SJSA1 (cell line): ENCODE measurements at places on chromosomes 1 and 21. TPM values are rescaled to one million over a fixed set of nuclear protein-coding genes. Genes with fewer than 3 reads are reported as not detected.

DNA sequence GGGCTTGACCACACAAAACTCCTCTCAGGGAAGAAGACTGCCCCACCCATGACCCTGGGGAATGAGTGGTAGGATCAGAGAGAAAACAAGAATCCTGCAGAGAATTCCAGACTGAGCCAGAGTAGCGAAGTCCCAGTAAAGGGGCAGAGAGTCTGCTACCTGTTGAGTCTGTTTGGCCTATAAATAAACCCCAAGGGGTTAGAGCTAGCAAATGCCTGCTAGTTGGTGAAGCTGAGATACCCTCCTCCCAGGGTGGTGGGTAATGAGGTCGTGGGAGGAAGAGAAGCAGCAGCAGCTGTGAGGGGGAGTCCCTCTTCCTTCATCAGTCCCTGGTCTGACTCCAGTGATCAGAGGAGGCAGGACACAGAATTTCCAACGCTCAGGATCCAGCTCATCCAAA lies 2.5 kb downstream of the TRAF3IP3 start:
- DNase-seq: no peak

DNA sequence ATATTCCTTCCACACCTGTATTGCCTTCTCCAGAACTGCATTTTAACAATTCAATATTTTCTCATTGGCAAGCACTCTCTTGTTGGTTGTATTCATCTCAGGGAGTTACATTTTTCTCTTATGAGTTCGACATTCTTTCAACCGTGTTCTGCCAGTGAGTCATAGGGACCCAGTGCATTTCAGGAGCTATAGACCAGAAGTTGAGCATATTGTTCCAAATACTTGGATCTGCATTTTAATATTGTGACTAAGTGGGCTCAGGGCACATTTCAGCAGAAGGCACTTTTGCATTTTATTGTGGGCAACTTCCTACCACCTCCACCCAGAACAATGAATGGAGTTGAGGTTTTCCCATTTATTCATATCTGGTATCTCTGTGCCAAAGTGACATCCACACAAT lies 132.8 kb downstream of the TNFSF18 start:
- DNase-seq: peak; percentile 87

DNA sequence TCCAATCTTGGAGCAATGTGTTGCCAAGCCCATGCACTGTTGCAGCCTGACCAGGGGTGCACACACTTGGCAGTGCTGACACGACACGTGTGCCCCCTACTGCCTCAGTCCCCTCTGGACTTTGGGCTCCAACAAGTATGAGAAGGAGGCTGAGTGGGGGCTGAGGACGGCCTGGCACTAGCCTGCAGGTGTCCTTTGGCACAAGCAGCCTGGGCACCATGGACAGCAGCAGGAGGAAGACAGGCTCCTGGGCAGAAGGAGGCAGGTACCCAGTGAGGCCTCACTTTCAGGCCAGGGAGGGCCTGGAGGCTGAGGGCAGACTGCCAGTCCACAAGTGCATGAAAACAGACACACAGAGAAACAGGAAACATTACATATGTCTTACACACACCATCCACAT lies 1702.9 kb upstream of the B3GALT2 start:
- no peak for DNase-seq

DNA sequence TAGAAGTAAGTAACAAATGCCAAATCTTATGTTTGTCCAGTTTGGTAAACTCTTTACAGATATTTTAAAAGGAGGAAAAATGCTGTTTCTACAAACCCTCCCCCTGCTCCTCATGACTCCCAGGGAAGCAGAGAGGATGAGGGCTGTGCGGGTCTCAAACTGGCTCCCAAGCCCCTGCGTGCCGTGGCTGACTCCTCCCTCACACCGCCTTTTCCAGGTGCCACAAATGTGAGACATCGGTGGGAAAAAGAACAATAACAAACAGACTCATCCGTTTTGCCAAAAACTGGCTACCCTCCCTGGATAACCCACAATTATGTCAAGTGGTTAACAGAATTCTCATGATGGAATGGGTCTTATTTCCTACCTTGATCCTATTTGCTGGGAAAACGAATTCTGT lies 594.6 kb downstream of the PTPRU start:
- no peak for DNase-seq

GRCh38 chr1:6354659-6355317 lies 38.8 kb downstream of the ACOT7 start:
- no peak for DNase-seq

GRCh38 chr1:59315529-59316463 lies 18.9 kb downstream of the FGGY start:
- DNase-seq: no peak

GRCh38 chr1:54409156-54410142 lies 3.3 kb upstream of the SSBP3 start:
- no peak for DNase-seq

- no peak for DNase-seq
Observed at GRCh38 chr1:151286619-151287340, 4.7 kb downstream of the ZNF687 start.

- DNase-seq: no peak
Observed at GRCh38 chr1:93556291-93556690, 108.4 kb downstream of the FNBP1L start.

DNA sequence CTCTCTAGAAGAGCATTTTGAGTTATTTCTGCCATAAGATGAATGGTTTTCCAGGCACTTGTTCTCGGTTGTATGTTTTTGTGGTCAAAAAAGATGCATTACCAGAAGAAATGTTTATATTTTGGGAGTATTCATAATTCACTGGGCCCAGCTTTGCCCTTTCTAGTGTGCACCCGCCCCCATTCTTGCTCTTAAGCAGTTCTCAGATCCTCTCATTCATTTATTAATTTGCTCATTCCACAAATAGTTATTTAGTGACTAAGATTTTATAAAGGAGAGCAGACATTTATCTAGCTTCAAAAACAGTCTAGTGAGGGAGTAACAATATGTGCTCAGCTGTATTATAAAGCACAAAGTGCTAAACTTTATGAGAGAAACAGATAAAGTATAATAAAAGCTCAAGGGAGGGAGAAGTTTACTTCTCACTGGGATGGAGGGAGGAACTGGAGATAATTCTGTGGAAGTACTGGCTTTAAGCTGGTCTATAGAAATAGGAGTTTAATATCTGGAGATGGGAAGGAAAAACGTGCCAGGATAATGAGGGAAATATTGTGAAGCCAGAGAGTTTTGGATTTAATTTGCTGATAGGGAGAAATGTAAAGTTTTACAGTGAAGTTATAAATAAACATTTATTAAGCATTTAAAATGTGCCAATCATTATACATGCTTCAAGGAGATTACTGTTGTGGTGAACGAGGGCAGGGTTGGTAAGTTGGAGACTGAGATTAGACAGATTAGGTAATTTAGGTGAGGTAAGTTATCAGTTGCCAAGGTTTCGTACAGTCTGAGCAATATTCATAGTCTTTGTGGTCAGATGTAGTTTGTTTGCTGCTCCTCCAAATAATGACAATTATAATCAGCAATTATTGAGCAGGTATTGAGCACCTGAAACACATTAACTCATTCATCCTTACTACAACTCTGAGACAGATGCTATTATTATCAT lies 9.1 kb upstream of the MACF1 start:
- DNase-seq: peak; percentile 72

GRCh38 chr1:177008653-177009052 lies 155.9 kb downstream of the ASTN1 start:
- DNase-seq: no peak

DNA sequence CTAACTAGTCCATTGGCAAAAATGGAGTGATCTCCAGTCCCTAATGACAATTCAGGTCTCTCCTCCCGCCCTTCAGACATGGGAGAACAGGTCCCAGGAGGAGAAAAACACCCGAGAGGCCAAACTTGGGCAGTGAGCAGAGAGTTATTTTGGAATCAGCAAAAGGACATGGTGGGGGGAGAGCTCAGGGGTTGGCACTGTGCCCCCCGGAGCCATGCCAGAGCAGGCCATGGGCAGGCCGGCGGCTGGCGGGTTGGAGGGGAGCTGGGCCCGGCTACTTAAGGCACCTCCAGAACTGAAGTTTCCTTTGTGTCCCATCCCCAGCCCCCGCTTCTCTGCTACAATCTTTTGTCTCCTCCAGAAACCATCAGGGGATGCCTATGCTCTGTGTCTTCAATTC lies 7.1 kb downstream of the LGR6 start:
- DNase-seq: no peak

DNA sequence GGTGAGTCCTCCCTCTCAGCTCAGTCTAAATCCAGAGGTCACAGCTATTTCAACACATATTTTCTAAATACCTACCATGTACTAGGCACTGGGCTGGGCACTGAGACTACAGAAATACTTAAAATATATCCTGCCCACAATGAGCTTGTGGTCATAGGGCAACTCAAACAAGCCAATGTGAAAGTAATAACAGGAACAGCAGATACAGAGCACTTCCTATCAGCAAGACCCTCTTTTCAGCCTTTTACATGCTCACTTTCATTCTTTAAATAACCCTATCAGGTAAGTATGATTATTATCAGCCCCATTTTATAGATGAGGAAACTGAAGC lies 71.9 kb downstream of the CD34 start:
- no peak for DNase-seq

DNA sequence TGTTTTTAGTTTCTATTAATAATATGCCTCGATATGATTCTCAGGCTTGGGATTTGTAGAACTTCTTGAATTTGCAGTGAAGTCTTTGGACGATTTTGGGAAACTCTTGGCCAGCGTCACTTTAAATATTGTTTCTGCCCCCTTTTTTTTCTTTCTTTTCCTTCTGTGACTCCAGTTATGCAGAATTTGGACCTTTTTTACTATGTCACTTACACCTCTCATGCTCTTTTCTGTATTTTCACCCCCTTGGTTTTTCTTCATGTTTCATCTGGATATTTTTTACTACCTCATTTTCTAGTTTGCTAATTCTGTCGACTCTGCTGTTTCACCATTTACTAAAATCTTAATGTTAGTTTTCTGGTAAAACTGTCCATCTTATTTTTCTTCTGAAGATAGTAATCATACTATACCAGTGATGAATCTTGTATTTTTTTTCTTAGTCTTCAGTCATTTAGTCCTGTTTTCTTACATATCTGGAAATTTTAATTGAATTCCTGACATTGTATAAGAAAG lies 173.6 kb downstream of the DHRS3 start:
- DNase-seq: no peak

DNA sequence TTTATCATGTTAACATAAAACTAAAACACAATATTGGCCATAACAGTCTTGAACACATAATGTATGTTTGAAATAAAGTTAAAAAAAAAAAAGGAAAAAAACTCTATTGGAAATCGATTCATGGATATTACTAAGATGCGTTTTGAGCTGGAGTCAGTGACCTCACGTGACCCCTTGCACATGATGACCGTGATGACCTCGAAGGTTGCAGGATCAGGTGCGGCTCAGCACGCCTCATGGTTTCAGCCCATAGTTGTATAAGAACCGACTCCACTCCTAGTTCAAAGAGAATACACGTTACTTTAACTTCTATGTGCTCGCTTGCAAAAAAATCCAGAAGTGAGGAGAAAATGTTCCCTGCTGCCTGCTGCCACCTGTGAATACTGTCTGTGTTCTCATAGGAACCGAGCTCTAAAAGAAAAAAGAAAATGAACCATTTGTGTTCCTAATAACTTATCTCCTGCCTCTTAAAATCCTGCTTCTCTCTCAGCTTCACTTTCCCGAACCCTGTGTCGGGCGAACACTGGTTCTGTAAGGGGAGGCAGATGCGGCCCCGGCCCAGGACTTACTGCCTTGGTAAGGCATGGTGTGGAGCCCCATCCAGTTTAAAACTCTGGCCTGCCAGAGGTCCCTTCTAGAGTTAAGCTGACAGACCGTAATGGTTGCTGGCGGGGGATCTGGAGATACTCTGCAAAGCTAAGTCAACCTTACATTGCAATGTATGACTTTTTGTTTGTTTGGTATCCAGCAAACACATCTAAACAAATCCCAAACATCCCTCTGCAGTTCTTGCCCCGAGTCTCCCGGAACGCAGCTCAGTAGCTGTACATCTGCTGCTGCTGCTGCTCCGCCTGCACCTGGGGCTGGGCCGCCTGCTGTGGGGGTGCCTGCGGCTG lies 33.8 kb upstream of the RIPK4 start:
- no peak for DNase-seq

DNA sequence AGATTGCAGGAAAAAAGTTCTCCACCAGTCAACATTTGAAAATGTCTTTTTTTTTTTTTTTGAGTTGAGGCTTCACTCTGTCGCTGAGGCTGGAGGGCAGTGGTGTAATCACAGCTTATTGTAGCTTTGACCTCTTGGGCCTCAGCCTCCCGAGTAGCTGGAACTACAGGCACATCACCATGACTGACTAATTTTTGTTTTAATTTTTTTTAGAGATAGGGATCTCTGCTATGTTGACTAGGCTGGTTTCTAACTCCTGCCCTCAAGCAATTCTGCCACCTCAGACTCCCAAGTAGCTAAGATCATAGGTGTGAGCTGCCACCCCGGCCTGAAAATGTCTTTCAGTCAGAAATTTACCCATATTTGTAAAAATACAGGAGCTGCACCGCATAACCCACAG lies 30.6 kb upstream of the USP24 start:
- no peak for DNase-seq

- DNase-seq: no peak
Observed at GRCh38 chr1:2494323-2494693, 18.2 kb downstream of the PLCH2 start.

- no peak for DNase-seq
Observed at GRCh38 chr1:88186911-88187310, 497.2 kb upstream of the PKN2 start.

DNA sequence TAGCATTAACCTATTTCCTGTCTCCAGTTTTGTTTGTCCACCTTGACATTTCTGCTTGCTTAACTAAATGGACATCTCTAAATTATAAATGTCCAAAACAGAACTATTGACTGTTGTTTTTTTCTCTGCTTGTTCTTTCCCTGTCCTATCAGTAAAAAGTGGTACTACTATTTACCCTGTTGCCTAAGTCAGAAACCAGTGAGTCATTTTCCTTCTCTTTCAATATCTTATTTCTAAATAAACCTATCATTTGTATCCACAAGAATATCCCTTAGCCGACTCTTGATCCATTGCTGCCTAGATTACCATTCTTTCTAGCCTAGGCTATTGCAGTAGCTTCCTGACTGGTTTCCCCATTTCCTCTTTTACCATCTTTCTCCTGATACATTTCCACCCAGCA lies 22.5 kb downstream of the MIER1 start:
- no peak for DNase-seq

Gene MPL
- not detected in 2 replicates for total RNA-seq

Gene UTS2
- not detected in 2 replicates for total RNA-seq

Gene GUCA2A
- total RNA-seq: not detected in 2 replicates

Gene MTARC1
- total RNA-seq: not detected in 2 replicates

Gene FMO4
- 2.8 TPM in 1 of 2 replicates, not detected in the other for total RNA-seq

Gene DAP3
- 34.3 and 52.6 TPM in 2 replicates for total RNA-seq
